ENCODE measurements at places on chromosomes 2 and 18. TPM values are rescaled to one million over a fixed set of nuclear protein-coding genes. Genes with fewer than 3 reads are reported as not detected.

- H3K36me3 ChIP-seq = no peaks in the 10 kb centered on the region
- H3K4me3 ChIP-seq = no peak overlapping the region
- no peak overlapping the region for H3K27ac ChIP-seq
- no peak for DNase-seq
Observed at GRCh38 chr2:214904176-214904575, 94.7 kb upstream of the BARD1 start.

DNA sequence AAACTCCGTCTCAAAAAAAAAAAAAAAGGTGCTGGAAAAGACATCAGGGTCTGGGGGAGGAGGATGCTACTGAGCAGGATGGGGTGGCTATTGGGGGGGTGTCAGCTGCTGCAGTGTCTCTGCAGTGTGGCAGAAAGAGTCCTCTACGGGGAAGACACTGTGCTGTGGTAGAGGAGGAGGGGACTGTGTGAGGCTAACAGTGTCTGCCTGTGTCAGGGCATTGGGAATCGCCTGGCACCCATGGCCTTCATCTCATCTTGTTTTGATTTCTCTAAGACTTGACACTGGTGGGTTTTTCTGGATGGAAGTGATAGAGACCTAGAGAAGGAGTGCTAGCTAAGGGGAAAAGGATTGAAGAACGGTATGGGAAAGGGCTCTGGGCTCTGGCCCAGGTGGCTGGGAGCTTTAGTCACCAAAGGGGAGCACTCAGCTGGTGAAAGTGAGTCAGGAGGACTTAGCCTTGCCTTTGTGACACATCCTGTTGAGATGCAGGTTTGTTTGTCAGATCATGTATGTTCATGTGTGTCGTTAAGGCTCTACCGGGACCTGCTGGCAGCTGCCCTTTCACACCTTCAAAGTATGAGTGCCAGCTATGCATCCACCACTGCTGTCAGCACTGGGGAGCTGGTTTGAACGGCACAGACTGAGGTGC is 58.0 kb downstream of the FARP2 start:
- H3K27me3 ChIP-seq = no peaks in the 10 kb centered on the region
- peaks cover 44% of the 10 kb centered on the region for H3K36me3 ChIP-seq
- peaks cover 23% of the 10 kb centered on the region for H3K4me1 ChIP-seq

GRCh38 chr2:147679955-147680531 is 164.8 kb upstream of the ACVR2A start:
- no peaks in the 10 kb centered on the region for H3K4me1 ChIP-seq
- DNase-seq = no peak
- H3K27me3 ChIP-seq = no peaks in the 10 kb centered on the region
- no peak overlapping the region for H3K27ac ChIP-seq
- no peaks in the 10 kb centered on the region for H3K36me3 ChIP-seq

- H3K27me3 ChIP-seq = no peaks in the 10 kb centered on the region
- no peaks in the 10 kb centered on the region for H3K4me1 ChIP-seq
- H3K36me3 ChIP-seq = no peaks in the 10 kb centered on the region
- H3K4me3 ChIP-seq = no peak overlapping the region
- no peak overlapping the region for H3K27ac ChIP-seq
Observed at GRCh38 chr18:41022484-41022883, 932.5 kb upstream of the PIK3C3 start.

DNA sequence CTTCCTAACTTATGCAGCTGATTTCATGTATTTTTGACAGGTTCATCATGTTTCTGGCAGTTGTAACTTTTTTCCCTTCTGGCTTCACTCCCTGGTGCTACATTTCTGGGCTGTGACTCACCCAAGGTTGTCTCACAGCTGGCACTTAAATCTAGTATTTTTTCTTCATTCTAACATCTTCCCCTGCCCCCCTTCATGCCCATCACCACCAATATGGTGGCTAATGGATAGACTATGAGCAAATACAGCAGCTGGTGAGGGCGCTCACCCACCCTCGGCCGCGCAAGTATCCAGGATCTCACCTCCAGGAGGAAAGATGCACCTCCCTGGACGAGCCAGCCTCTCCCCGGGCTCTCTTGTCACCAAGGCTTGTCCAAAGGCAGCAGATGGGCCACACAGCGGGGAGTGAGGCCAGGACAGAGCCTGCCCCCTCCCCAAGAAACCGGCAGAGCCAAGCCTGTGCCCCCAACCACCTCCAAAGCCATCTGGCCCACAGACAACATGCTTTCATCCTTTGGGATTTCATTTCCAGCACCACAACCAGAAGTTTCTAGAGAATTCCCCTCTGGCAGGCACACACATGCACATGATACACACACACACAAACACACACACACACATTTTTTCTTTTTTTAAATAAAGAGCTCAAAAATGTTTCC is 39.1 kb downstream of the ATOH8 start:
- H3K4me3 ChIP-seq = no peak overlapping the region
- H3K36me3 ChIP-seq = peaks cover 5% of the 10 kb centered on the region
- DNase-seq = peak; percentile 95

The MOB4 gene
- 33.3 TPM for total RNA-seq

The SP100 gene
- total RNA-seq = 149 TPM

All from osteoblast (primary cell).